ENCODE measurements at places on chromosomes 1 and 21.

GRCh38 chr1:116497656-116498055, 73.2 kb downstream of the CD58 start:
- DNase-seq, result no peak

GRCh38 chr1:44368471-44369151, 13.6 kb upstream of the ERI3 start:
- DNase-seq, result no peak

DNA sequence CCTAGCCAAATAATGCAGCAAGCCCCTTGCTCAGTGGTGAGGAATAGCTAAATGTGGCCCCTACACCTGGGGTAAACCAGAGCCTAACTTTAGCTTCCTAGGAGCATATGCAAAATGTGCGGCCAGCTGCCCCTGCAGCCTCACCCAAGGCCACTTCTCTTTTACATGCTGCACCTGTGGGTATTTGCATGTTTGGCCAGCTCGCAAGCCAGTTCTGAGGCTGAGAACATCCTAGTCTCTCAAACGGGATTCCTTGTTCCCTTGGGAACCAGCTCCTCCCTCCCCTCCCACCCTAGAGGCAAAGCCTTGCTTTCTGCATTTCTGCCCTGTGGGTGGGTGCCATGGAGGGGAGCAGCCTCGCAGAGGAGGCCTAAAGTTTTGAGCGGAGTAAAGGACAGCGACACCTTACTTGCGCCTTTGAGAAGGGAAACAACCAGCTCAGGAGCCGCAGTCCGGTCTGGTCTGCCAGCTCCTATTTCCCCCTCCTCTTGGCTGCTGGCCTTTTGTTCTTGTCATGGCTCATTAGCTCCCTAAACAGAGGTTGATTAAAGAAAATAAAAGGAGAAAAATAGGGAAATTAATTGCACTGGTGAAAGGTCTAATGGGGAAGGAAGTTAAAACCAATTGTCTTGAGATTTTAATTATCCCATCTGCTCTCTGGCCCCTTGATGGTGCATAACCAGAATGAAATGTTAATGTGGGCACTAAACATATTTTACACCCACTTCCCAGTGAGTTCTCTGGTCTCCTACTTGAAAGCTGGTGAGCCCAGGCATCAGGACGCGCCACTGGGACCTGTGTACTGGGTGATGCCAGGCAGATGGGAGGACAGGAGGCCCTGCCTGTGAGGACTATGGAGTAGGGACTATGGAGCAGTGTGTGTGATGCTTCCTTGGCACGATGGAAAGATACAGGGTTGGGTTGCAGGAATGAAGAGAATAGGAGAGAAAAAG, 68.7 kb downstream of the TEX35 start:
- no peak for DNase-seq

DNA sequence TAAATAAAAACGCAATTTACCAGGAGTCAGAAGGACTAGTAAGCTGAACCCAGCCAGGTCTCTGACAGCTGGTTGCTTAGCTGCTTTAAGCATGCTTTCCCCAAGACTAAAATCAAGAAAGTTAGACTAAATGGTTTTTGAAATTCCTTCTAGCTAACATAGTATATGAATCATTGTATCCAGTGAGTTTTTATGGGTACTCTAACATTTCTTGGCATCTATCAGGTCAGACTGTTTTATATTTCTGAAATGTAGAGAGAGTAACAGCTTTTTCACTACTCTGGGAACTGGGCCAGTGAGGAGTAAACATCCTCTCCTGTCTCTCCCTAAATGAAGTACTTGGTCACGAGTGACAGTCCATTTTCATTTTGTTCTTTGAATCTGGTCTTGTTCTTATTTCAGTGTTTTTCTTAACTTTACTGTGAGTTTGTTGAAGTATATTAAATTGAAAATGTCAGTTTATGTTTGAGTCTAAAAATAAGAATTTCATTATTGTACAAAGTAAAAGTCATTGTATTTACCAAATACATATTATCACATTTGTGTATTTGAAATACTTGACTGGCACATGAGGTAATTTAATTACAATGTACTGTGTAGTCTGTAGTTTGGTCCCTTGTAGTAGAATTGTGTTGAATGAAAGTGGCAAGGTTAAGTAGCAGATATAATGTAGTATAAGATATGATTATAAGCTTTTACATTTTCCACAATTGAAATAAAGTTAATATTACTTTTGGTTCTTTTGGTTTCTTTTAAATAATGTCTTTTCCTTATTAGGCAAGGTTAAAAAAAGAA, 47.6 kb downstream of the PKN2 start:
- DNase-seq, result no peak

GRCh38 chr1:93414749-93415148, 33.2 kb upstream of the FNBP1L start:
- no peak for DNase-seq

DNA sequence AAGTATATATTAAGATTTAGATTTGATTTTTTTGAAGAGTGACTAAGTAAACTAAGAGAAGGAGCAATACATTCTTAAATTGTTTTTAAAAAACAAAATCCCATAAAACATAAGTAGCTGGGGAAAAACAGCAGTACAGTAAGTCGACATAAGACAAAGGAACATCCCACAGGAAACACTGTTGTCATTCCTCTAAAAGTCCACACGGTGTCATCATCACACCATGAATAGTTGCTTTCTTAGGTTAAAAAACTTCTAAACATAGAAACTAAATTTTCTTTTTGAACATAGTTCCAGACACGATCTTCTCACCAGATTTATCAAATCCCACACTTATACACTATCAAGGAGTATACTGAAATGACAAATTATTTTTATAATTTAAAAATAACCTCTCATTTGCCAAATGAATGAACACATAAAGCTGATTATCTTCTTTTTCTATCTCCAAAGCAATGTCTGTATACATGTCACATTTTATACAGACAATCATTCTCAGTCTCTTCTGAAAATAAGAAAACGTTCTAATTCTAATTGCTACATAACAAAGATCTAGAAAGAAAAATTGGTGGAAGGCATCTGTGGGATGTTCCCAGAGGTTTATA, 15.8 kb downstream of the ODF2L start:
- no peak for DNase-seq

DNA sequence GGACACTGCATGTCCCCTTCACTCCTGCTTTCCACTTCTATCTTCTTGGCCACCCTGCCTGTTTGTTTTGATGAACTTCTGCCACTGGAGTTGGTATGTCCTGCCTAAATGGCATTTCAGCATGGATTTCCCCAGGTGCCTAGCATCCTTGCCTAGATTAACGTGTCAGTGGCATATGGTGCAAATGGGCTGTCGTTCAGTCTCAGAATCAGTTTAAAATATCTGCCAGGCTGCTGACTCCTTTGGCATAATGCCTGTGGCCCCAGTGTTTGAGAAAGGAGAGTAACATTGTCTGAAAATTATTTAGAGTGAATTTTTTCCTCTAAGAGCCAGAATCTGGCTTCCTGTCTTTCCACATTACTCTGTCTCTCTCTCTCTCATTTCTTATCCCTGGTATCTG, 64.9 kb upstream of the BARHL2 start:
- DNase-seq, result no peak

- peak; percentile 34 for DNase-seq
Measured at GRCh38 chr1:19468397-19468956, 16.9 kb downstream of the CAPZB start.

DNA sequence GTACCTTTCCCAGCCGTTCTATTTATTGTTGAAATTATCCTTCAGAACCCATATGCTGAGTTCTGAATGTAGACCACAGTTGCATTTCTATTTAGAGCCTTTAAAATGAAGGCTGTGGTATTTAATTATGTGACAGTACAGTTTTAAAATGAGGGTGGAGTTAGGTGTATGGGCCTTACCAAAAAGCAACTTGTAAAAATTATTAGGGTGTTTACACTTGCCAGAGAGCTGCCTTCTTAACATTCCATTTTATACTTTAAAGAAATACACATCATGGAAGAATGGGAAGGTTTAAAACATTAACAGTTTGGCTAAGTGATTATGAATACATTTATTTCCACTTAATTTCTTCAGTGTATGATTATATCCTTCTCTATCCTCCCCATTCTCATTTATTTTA, 75.7 kb downstream of the RASAL2 start:
- no peak for DNase-seq

Measured in stimulated activated CD8-positive, alpha-beta memory T cell treated with anti-CD3 and anti-CD28 coated beads, Interleukin-2, amount 100 ng/mL, for 1 hour (primary cell).